ENCODE measurements at places on chromosomes 16 and 17.
A peak's percentile ranks its signal among the peaks of the same experiment; 100 is the strongest.

DNA sequence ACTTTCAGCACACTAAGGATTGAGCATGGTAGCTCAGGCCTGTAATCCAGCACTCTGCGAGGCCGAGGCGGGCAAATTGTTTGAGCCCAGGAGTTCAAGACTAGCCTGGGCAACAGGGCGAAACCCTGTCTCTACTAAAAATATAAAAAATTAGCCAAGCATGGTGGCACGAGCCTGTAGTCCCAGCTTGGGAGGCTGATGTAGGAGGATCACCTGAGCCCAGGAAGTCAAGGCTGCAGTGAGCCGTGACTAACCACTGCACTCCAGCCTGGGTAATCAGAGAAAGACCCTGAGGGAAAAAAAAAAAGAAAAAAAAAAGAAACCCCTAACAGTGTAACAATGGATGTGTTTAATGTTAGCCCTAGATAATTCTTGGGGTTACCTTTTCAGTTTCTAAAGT is 24.0 kb downstream of the PARN start:
- DNase-seq = no peak

DNA sequence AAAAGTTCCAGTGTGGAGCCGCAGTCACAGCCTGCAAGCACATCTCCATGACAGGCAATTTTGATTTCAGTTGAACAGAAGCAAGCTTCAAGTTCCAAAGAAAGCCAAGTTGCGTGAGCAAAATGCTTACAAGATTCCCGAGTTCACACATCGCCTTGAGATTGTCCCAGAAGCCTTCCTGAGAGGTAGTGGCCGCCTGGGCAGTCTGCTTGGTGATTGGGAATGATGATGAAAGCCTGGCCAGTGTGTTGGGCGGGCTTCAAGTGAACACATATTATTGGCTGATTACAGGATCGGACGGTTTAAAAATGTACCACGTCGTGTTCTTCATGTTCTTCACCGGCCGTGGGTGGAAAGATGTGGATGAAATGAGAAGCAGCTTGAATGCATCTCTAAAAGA is 185.5 kb downstream of the FOXL1 start:
- no peak for DNase-seq

DNA sequence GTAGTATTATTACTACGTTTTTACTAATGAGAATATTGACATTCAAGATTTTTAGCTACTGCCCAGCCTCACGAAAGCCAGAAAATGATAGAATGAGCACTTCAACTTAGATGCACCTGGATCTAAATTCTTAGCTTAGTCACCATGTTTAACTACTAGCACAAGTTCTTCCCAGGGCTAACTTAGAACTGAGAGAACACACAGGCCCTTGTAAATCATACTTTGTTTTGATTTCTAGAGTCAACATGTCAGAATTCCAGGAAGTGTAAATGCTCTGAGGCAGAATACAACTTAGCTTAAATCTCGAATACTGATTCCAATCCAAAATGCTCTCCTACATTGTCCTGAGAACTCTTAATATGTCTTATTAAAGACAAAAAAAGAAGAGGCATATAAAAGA is 6.8 kb upstream of the ACSM1 start:
- DNase-seq = no peak

- no peak for DNase-seq
These were observed 5.5 kb downstream of the IGSF6 start for GRCh38 chr16:21646721-21647561.

DNA sequence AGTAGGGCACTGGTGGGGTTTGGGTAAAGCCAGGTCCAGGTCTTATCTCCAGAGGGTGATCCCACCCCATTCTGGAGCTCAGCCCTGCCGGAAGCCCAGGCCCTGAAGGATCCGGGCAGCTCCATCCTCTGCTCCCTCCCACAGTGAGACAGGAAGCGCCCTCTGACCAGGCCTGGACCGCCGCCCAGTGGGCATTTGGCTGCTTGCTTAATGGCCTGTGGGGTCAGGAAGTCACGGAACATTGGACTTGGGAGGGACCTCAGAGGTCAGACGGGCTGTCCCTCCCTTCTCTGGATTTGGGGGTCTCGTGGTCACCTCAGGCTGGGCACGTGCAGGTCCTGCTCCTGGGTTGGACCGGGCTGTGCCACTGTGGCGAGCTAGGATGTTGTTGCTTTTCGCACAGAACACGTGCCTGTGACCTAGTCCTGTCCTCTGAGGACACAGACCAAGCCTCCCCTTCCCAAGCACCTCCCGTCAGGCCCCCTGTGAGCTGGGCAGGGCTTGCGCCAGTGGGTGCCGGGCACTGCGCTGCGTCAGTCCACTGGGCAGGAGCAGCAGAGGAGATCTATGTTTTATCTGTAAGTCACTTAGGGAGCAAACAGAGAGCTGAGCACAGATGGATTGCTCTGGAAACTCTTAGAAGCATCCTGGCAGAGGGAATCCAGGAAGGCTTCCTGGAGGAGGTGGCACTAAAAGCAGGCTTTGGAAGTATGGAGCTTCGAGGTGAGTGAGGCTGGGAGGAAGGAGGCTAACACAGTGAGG is 49.4 kb upstream of the GSE1 start:
- peak; percentile 89 for DNase-seq

GRCh38 chr17:49899191-49899485 is 51.3 kb upstream of the TAC4 start:
- DNase-seq = no peak

DNA sequence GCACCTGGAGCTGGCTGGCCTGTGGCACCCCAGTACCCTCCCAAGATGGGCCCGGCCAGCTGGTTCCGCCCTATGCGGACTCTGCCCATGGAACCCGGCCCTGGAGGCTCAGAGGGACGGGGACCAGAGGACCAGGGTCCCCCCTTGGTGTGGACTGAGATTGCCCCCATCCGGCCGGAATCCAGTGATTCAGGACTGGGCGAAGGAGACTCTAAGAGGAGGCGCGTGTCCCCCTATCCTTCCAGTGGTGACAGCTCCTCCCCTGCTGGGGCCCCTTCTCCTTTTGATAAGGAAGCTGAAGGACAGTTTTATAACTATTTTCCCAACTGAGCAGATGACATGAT is 12.0 kb downstream of the TBX21 start:
- DNase-seq = no peak

- no peak for DNase-seq
These were observed 216.7 kb downstream of the RPTOR start for GRCh38 chr17:80761110-80761871.

- DNase-seq = no peak
These were observed 280.9 kb downstream of the MAP2K4 start for GRCh38 chr17:12301551-12301950.

- no peak for DNase-seq
These were observed 411.7 kb downstream of the HS3ST3B1 start for GRCh38 chr17:14712611-14713021.

DNA sequence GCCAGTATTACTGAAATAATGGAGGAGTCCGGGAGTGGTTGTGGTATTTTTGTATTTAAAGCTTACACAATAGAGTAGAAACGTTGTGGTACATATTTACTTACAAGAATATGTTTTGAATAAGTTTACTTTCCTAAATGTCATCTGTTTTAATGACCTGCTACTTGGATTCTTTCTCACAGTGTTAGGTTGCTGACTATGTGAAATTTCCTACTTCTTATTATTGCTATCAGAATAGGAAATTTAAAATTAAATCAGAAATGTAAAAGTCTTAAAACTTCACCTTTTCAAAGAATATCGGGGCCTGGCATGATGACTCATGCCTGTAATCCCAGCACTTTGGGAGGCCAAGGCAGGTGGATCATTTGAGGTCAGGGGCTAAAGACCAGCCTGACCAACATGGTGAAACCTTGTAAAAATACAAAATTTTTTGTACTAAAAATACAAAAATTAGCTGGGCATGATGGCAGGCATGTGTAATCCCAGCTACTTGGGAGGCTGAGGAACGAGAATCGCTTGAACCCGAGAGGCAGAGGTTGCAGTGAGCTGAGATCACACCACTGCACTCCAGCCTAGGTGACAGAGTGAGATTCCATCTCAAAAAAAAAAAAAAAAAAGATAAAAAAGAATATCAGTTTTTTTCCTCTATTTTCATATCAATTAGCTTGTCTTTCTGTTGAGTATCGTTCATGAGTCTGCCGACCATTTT is 77.8 kb downstream of the VMP1 start:
- DNase-seq = no peak

GRCh38 chr17:9368631-9369030 is 207.0 kb downstream of the STX8 start:
- DNase-seq = no peak

DNA sequence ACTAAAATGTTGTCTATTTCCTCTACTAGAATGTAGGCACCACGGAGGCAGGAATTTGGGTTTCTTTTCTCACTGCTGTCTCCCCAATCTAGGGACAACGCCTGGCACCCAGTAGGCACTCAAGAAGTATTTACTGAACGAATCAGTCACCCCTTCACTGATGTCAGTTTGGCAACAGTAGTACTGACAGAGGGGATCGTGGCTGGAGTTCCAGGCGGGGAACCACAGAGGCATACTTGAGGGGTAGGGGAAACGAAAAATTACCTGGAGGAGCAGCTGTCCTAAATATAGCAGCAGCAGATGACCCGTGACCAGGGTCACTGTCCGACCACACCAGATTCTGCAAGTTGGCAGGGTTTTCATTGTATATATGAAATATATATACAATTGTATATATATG is 33.3 kb downstream of the TRIM25 start:
- no peak for DNase-seq

- no peak for DNase-seq
These were observed 17.2 kb upstream of the TAT start for GRCh38 chr16:71594000-71594646.

- DNase-seq = no peak
These were observed 670 bp downstream of the TNFSF12 start for GRCh38 chr17:7549401-7550055.

DNA sequence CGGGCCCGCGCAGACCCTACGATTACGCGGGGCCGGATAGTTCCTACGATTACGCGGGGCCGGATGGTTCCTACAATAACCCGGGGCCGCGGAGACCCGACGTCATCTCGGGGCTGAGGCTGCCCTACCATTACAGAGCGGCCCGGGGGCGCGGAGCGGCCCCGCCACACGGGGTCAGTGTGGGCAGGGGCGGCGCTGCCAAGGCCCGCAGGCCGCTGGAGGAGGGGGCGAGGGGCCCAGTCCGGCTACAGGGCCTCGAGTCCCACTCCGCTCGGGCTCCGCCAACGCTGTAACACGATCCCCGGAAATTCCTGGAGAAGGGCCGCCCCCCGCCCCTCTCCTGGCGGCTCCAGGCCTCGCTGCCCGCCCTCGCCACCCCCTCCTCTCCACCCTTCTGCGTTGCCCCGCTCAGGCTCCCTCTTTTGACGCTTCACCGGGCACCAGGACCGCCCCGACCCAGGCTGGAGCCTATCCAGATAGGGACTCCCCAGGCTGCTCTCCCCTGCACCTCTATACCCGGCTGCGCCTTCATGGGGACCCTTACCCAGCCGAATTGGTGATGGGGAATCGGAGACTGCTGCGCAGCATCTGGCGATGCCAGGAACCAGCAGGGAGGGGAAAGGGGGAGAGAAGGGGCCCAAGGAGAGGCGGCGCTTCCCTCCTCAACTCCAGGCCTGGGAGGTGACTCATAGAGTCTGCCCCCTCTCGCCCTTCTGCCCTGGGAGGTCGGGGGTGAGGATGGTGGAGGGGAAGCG is at the start of gene RAB34:
TSS of gene RAB34 (minus strand) at position 291 of the 755 bp plus-strand sequence. CDS start 602 bp downstream, outside the sequence.
- DNase-seq = peak; percentile 81

DNA sequence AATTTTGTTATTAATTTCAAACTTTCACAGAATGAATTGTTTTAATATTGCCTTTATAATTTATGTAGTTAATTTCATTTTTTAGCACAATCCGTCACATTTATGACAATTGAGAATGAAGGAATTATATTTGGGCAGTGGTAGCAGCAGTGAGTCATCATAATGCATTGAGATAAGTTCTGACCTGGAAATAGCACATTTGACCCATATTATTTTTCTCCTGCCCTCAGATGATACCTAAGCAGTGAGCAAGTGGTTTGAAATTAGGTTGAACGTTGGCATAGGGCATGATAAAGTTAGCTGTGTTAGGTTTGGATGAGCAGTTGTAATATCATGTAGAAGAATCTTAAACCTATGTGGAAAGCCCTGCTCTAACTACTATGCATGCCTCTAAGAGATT is 1431.3 kb upstream of the CDH8 start:
- DNase-seq = no peak

DNA sequence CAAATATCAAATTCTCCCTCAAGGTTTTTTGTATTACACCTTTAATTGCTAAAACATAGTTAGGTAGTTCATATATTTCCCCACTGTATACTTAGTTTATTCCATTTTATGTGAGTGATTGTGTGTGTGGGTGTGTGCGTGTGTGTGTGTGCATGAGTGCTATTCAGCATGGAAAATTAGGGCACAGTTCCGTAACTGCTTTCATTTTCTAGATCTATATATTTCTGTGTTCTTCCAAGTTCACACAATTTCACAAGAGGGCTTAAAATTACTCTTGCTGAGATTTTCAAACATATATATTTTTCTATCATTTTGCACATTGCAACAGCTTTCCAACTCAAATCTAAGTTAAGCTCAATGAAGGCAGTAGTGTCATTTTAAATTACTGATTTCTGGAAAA is 782.9 kb upstream of the SOX9 start:
- DNase-seq = no peak

DNA sequence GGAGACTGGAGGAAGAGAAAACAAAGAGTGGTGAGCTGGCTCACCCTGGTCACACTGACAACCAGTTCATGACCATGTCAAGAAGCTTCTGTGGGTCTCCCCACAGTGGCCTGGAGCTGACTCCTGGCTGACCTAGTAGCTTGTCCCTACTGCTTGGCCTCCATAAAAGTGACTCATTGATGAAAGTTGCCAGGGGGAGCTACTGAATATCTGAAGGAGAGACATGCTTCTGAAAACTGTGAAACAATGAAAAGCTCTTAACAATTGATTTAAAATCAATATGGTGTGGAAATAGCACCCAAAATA is 22.0 kb downstream of the SMPD3 start:
- no peak for DNase-seq

- peak; percentile 54 for DNase-seq
These were observed 224.3 kb downstream of the MSI2 start for GRCh38 chr17:57480438-57481196.

- DNase-seq = no peak
These were observed 11.9 kb downstream of the TMEM170A start for GRCh38 chr16:75452464-75453190.

- no peak for DNase-seq
These were observed 58.4 kb downstream of the ELAC2 start for GRCh38 chr17:12959441-12959840.

DNA sequence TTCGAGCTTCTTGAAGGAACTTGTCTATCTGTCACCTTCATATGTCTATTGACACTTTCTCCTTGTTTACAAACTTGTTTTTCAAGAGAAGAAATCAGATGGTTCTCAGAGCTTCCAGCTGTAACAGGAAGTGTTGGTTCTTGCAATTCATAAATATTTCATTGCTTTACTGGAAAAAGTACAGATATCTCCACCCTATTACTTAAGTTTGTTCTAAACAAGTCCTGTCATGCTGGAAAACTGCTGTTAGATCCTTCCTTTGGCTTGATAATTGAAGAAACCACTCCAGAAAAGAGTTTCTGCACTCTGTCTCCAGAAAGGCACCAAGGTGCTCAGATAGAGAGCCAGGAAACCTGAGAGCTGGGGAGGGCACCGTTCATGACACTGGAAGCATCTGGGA is 181.6 kb downstream of the DNAH9 start:
- DNase-seq = no peak
